Stimulated activated CD8-positive, alpha-beta memory T cell treated with anti-CD3 and anti-CD28 coated beads, Interleukin-15, amount 100 ng/mL, for 1 hour (primary cell): ENCODE measurements at places on chromosomes 2 and 18.

DNA sequence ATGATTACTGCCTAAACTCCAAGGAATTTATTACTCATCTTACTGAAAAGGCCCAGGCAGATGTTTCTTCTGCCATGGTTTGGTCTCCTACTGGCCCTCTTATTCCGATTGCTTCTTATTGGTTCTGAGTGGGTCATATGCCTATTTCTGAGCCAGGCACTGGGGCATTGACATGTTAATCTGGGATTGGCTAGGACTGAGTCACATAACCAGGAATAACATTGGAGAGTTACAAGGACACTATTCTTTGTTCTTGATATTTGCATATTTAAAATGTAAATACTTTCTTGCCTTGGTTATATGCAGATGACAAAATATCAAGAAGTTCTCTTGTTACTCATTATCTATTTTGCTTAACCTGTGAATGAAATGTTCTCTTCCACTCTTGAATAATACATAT is 534.4 kb upstream of the SLC39A10 start:
- DNase-seq: no peak

- no peak for DNase-seq
Measured at GRCh38 chr2:138193416-138194213, 229.3 kb downstream of the HNMT start.

DNA sequence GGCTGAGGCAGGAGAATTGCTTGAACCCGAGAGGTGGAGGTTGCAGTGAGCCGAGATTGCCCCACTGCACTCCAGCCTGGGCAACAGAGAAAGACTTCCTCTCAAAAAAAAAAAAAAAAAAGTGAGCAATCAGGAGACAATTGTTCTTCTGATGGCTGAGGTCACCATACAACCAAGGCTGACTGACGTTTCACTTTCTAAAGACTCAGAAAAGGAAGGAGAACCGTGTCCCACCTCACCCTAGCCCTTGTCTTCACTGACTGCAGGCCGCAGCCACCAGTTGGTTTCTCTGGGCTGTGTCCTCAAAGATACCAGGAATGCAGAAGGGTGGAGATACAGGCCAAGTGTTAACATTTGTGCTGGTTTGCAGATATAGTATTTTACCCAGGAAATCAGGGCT is 7.7 kb upstream of the SLC35F6 start:
- no peak for DNase-seq

GRCh38 chr2:9093324-9093723 is 89.8 kb upstream of the MBOAT2 start:
- no peak for DNase-seq

- DNase-seq: no peak
Measured at GRCh38 chr18:79788734-79789085, 9.0 kb upstream of the KCNG2 start.

GRCh38 chr2:49278141-49278540 is 123.8 kb upstream of the FSHR start:
- no peak for DNase-seq

DNA sequence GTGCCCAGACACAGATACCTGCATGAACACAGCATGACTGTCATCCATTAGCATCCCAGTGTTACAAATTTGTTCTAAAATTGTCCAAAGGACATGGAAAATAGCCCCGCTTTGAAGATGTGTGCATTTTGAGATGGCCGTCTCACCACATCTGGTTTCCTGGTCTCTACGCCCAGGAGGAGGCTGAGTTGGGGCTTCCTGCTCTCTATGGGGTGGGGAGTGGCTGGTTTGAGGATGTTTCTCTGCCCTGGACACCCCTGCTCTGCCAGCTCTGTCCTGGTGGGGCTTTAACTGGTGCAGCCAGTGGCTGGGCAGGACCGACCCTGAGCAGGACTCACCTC is 74.6 kb upstream of the SMAD7 start:
- no peak for DNase-seq

- DNase-seq: no peak
Measured at GRCh38 chr2:59314031-59314766, 1073.1 kb upstream of the FANCL start.

- DNase-seq: no peak
Measured at GRCh38 chr2:14750433-14750832, 117.9 kb downstream of the LRATD1 start.

GRCh38 chr2:146413086-146413610 is 1431.7 kb upstream of the ACVR2A start:
- no peak for DNase-seq

- DNase-seq: no peak
Measured at GRCh38 chr2:26300234-26300925, 45.6 kb upstream of the SELENOI start.

GRCh38 chr2:6750411-6751158 is 115.1 kb downstream of the CMPK2 start:
- DNase-seq: no peak

DNA sequence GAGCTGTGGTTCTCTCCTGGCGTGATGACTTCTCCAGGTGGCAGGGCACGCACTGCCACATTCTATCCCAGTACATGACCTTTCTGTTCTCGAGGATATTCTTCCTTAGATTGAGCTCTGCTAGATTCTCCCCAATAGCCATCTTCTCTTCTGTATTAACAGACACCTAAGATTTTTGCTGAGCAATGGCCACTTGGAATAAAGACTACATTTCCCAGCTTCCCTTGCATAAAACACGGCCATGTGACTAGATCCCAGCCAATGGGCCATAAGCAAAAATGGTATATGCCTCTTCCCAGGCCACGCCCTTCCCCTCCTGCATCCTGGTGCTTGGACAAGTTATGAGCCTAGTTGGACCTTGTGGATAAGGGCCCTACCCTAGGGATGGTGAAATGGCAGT is 82.1 kb downstream of the EIF2AK3 start:
- no peak for DNase-seq

GRCh38 chr2:71938659-71939587 is 208.7 kb downstream of the CYP26B1 start:
- no peak for DNase-seq

GRCh38 chr2:179702912-179703311 is 158.5 kb downstream of the ZNF385B start:
- DNase-seq: no peak
